Cortex of kidney (tissue), 1 donor: ENCODE measurements at places on chromosomes 4 and X.

- no peak for DNase-seq
Measured at GRCh38 chr4:129883996-129884395, 788.0 kb downstream of the C4orf33 start.

- no peak for DNase-seq
Measured at GRCh38 chr4:74933562-74934015, 673 bp downstream of the PARM1 start.

- DNase-seq: no peak
Measured at GRCh38 chrX:30690330-30690729, 37.1 kb downstream of the GK start.

DNA sequence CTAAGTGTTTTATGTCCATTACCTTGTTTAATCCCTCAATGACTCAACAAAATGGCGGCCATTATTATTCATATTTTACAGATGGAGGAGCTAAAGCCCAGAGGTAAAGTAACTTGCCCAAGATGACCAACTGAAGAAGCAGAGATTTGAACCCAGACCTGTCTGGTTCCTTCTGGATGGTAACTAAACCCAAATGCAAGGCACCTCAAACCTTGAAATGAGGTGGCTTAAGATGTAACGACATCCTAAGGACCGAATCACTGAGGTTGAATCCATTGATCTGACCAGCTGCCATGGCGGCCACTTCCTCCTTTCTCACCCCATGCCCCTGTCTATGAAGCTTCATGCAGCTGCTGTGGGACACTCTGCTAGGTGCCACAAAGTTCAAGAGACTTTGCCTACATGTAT is 932 bp downstream of the TLR10 start:
- no peak for DNase-seq

DNA sequence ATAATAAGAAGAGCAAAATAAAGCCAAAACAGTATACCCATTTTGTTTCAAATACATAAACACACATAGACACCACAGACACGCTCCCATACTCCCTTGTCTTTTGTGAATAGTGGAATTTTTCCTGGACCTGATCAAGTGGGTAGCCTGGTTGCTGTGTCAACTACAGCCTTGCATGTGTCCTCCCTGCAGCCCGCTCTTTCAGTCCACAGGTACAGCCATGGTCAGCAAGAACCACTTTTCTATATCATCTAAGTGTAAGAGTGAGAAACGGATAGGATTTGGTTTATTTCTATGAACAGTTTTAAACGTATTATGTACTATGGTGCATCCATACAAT is 9.8 kb downstream of the PWWP3B start:
- no peak for DNase-seq
